ENCODE measurements at places on chromosomes 7 and 10.

DNA sequence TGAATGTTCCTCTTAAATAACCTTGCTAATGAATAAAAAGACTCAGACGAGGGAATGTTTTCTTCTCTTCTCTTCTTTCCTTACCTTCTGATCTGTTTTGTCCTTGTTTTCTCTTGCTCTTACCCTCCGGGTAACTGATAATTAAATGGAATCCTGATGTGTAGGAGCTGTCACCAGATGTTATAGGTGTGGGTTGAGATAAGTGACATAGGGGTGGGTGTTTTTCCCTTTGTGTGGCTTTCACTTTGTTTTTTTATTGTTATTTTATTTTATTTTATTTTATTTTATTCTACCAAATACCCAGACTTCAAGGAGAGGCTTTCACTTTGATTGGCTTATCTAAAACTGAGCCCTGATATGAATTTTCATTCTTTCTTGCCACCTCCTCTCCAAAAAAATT, 25.5 kb downstream of the ANLN start:
- DNase-seq = no peak

DNA sequence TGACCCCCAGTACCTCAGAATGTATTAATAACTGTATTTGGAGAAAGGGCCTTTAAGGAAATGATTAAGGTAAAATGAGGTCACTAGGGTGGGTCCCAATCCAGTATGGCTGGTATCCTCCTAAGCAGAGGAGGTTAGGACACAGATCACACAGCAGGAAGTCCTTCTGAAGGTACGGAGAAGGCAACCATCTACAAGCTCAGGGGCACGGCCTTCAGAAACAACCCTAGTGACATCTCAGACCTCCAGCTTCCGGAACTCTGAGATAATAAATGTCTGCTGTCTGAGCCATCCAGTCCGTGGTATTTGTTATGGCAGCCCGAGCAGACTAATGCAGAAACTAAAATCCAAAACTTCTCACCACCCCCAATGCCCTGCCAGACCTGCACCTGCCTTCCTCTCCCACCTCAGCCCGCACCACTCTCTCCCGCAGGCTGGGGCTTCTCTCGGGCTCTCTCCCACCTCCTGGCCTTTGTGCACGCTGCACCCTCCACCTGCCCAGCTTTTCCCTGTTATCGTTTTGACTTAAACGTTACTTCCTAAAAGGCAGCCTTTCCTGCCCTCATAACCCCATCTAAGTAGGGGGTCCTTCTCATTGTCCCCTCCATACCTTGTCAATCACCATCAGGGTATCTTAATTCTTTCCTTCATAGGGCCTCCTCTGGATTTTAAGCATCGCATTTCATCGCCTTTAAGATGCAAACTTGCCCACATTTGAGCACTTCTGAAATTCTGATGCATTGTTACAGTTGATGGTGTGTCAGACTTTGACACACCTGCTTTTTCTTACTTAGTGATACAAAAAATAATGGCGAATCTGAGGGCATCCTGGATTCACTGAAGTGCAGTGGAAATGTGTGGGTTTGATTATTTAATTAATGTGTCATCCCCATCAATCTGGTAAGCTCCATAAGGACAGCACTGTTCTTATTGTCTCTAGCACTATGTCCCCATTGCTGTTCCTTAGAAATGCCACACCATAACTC, 32.2 kb upstream of the AQP1 start:
- DNase-seq = no peak

DNA sequence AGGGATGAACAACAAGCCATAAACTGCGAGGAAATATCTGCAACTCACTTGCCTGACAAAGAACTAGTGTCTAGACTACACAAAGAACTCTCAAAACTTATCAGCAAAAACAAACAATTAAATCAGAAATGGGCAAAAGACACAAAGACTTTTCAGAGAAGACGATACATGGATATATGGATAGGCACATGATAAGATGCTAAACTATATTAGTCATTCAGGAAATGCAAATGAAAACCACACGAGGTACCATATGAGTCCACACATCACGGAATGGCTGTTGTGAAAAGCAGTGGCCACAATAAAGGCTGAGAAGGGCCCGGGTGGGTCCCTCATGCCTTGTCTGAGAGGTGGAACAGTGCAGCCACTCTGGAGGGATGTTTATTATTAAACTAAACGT, 267.8 kb downstream of the WDR37 start:
- no peak for DNase-seq

- no peak for DNase-seq
These were observed 616.9 kb upstream of the GHITM start for GRCh38 chr10:83522456-83522855.

- DNase-seq = no peak
These were observed 1.9 kb downstream of the PTEN start for GRCh38 chr10:87865241-87865881.

DNA sequence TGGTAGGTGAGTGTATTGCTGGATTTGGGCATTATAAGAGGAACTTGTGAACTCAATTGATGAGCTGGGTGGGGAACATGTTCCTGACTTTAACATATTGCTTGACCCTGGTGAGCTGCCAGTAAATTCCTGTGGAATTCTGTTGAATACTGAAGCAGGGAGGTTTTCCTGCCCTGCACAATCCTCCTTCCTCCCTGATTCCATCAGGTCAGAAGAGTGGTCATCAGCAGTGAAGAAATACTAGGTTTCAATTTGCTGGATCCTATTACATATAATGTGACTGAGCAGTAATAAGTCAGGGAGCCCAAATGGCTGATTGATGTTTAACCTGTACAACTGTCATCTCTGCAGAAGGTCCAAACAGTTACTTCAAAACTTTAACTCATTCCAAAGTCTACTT, 581.2 kb downstream of the SUGCT start:
- no peak for DNase-seq

GRCh38 chr7:157704365-157704764, 367.6 kb downstream of the DNAJB6 start:
- no peak for DNase-seq

- peak; percentile 69 for DNase-seq
These were observed 12.5 kb upstream of the CH25H start for GRCh38 chr10:89219513-89220218.

GRCh38 chr10:120131183-120131582, 238.7 kb downstream of the SEC23IP start:
- peak; percentile 27 for DNase-seq

DNA sequence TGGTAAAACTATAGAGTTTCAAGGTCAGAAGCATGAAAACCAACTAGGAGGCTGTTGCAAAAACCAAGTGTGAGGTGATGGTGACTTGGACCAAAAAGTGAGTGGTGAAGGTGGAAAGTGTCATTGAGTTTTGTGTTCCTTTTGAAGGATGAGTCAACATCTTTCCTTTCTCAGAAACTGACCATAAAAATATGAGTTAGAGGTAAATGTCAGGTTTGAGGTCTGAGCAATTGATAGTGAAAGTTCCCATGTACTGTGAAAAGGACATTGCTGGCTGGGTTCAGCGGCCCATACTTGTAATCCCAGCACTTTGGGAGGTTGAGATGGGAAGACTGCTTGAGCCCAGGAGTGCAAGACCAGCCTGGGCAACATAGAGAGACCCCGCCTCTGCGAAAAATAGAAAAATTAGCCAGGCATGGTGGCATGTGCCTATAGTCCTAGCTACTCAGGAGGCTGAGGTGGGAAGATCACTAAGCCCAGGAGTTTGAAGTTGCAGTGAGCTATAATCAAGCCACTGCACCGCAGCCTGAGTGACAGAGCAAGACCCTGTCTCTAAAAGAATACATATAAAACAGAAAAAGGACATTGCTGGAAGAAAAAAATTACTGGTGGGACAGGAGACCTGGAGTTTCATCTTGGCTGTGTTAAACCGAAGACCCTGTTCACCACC, 89.3 kb upstream of the ARID5B start:
- DNase-seq = no peak

GRCh38 chr7:107230334-107230733, 61.5 kb downstream of the HBP1 start:
- DNase-seq = no peak

DNA sequence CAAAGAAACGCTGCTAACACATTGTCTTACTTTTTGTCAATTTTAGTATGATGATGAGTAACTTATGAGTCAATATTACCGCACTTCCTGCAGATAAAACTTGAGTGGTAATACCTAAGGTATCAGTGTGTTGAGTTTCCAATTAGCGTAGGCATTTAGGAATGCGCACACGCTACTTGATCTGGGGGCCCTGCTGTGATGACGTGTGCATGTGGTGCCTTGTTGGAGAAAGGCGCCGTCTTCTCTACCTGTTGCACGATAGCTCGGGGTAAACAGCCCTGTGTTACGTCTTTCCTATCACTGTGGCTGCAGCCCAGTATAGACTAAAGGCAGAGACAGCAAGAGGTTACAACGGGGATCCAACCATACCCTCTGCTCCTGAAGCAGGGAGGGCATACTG, 476.8 kb upstream of the ADARB2 start:
- no peak for DNase-seq

GRCh38 chr10:101577121-101577871, 10.8 kb downstream of the POLL start:
- no peak for DNase-seq

DNA sequence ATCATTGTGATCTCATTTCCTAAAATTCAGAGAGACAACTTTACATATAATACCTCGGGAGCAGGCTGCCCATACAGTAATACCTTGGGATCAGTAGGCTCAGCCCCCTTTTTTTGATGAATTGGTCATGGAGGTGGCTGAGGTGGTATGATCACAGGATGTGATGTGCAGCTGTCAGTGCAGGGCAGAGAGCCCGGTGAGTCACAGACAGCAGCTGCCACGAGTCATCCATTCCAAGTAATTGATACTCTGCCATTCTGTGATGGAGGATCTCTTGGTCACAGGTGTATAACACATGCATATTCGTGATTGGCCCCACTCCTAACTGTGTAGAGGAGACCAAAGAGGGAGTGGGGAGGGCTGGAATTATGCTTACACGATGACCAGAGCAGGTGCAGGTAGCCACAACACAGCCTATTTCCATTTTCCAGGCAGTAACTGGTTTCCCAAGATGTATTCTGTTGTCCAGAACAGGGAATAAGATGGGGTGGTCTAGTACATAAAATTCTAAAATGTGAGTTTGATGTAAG, 14.1 kb downstream of the NRCAM start:
- DNase-seq = no peak

All from midbrain (tissue), 1 donor.